Hematopoietic multipotent progenitor cell treated with erythropoietin and hydrocortisone succinate and interleukin-3 and kit ligand, for 15 days (in vitro differentiated cells): ENCODE measurements at places on chromosomes 3 and 15.
A peak's percentile ranks its signal among the peaks of the same experiment; 100 is the strongest.

DNA sequence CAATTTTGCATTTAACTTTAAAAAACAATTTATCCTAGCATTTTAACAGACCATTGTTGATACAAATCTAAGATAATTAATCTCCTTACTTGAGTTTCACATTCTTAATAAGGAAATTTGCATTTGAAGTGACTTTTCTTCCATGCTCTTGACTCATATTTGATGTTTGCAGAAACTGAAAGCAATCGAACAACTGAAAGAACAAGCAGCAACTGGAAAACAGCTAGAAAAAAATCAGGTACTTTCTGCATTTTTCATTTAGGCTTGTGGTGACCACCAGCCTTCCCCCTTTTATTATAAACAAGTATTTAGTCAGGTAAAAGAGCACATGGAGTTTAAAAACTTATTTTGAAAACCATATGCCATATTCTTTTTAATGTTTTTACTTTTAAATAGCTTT, 20.1 kb upstream of the SELENOT start:
- no peak for DNase-seq

DNA sequence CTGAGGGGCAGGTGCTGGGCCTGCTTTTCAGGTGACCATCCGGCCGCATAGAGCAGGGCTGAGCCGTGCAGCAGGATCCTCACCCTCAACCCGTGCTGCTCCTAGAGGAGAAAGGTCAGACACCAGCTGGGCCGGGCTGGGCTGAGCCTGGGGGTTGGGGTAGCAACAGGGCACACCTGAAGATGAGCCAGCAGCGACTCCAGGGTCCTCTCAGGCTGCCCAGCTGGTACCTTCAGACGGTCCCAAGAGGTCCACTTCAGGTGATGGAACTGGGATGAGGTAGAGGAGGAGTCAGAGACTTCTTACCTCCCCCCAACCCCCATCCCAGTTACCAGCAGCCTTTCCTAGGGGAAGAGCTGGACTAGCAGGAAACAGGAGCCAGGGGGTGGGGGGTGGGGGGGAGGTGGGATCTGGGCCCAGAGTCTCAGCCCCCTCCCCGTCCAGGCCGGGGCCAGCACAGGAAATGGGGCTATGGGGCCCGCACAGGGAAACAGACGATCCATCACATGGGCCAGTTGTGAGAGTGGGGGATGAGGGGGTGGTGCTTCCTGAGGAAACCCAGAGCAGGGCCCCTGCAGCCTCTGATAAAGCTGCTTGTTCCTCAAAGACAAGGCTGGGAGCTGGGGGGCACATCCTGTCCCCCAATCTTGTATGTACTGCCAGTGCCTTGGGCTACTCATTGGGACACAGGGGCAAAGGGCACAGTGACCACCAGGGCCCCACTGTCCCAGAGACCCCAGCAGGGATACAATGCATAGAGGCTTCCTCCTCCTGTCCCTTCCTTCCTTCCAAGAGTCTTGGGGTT, 3.0 kb downstream of the INKA1 start:
- no peak for DNase-seq

DNA sequence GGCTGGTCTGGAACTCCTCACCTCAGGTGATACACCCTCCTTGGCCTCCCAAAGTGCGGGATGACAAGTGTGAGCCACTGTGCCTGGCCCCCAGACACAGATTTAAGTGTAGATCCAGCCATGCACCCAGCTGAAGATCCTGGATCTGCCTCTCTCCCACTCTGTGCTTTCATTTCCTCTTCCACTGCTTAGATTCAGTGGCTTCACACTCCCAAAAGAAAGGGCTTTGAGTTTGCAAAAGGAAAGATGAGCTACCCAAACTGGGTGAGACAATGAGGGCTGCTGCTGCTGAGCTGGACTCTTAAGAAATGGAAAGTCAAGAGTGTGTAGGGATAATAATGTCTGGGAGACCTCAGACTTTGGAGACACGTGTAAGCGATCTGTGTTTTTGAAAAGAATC, 45.5 kb downstream of the ISG20 start:
- DNase-seq: no peak

DNA sequence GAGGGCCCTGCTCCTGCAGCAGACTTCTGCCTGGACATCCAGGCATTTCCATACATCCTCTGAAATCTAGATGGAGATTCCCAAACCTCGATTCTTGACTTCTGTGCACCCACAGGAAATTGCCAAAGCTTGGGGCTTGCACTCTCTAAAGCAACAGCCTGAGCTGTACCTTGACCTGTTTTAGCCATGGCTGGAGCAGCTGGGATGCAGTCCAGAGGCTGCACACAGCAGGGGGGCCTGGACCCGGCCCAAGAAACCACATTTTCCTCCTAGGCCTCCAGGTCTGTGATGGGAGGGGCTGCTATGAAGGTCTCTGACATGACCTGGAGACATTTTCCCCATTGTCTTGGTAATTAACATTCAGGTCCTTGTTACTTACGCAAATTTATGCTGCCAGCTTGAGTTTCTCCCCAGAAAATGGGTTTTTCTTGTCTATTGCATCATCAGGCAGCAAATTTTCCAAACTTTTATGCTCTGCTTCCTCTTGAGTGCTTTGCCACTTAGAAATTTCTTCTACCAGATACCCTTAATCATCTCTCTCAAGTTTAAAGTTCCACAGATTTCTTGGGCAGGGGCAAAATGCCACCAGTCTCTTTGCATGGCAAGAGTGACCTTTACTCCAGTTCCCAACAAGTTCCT, 11.8 kb upstream of the MYO5A start:
- DNase-seq: no peak

GRCh38 chr3:132535575-132536441, 61.3 kb upstream of the ACKR4 start:
- peak; percentile 64 for DNase-seq

DNA sequence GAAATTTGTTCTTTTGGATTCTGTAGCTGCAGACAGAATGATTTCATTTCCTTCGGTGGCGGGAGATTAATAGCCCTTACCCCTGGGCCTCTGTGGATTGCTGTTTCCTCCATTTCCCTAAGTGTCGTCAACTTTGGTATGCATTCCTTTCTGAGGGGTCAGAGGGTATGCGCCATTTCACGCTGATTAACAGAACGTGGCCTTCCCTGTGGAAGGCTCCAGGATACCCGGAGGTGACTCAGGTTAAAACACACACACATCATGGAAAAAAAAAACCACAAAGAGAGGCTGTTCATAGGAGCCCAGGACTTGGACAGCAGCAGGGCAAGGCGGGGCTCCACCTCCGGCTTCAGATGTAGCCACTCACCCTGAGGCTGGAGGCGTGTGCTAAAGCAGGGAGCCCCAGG, 51.9 kb downstream of the EPHB1 start:
- no peak for DNase-seq

DNA sequence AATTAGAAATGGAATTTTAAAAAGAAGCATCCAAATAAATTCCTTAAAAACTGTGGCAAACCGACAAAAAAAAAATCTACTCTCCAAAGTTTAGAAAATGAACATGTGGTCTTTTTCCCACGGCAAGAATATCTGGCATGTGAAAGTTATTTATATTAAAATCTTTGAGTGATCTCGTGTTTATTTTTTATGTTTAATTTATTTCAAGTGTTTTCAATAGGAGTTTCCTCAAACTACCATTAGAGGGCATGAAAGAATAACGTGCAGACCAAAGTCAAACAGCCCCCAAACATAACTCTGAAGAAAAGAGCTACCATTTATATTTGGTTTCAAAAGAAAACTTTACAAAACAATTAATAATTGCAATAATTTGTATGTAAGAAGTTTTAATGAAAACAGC, 286.4 kb downstream of the ZIC4 start:
- no peak for DNase-seq

- DNase-seq: no peak
Observed at GRCh38 chr15:59918994-59919951, 84.8 kb upstream of the FOXB1 start.

DNA sequence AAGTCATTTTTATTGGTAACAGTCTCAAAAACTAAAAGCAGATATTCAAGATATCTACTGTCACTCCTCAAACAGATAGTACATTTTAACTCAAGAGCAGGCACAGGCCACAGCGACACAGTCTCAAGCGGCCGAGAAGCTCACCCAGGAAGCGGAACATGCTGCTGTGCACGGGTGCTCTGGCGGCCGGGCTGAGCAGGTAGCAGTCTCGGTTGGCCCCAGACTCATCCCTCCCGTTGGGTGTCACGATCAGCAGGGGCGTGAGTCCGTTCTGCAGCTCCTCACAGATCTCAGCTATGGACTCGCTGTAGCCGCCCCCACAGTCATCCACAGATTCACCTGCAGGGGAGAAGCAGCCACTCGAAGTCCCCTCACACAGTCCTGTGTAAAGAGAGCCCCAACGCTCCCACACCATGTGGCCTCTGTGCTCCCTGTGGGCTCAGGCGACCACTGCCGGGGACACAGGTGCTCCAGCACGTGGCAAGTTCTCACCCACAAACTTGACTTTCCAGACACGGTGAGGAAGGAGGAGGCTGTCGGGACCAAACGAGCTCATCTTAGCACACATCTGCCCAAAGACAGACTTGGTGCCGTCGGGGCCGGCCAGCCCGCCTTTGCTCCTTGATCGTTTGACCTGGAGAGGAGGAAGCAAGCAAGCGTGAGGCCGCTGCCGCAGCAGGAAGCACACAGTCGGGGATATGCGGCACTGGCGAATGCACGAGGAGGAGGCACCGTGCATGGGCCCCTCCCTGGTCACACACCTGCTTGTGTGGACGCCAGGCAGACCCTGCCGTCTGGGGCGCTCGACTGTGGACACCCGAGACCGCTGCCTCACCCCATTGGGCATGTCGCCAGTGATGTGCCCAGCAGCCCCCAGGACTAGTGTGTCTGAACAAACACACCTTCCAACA, 17.7 kb upstream of the OCA2 start:
- DNase-seq: no peak

DNA sequence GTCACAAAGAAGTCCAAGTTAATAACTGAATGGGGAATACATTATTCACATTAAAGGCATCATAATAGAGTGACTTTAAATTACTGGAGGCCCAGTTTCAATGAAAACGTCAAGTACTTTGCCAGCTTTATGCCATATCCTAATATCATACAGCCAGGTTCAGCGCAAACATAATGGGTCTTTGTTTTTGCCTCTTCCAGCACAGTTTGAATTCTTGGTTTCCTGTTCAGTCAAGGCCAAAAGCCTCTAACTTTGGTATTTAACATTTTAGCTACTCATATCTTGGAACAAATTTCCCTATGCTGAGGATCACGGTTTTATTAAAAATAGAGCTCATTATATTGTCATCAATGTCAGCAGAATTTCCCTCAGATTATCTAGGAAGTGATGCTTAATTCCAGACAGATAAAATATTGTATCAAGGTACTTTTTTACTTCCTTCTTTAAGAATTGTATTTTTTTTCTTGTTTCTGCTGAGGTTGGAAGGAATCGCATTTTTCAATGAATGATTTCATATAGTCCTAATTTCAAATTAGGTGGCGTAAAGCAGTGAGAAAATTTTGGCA, 269.2 kb downstream of the THRB start:
- no peak for DNase-seq

DNA sequence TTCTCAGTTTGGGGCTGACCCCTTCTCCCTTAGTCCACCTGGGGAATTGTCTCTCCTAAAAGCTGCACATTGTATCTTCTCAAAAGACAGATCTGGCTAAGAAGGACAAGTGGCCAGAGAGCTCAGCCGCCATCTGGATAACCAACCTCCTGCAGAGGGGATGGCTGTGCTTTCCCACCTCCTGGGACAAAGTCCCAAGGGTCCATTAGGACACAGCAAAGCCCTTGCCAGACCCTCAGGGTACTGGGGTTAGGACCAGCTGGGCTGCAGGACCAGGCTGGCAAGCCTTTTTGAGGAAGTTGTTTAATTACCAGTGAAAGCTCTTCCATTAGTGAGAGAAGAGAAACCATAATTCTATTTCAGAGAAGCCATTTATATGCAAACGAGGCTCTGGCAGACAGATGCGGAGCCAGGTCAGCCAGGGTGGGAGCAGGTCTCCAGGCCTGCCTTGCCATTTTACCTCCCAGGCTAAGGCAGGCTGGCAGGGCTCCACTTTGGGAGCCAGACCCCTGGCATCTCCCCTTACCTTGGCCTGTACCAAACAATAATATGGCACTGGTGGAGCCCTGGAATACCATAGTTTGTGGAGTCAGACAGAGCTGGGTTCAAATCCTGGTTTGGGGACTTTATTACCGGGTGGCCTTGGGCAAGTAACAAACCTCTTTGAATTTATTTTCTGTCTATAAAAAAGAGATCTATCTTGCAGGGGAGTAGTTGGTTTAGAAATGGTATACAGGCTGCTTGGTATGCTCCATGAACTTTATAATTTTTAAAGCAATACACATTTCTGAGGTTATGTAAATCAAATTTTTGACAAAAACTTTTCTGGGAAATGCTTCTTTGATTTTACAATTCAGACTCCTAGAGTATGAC, 17.9 kb downstream of the SHF start:
- no peak for DNase-seq

GRCh38 chr15:33551860-33552259, 241.1 kb downstream of the RYR3 start:
- DNase-seq: no peak

DNA sequence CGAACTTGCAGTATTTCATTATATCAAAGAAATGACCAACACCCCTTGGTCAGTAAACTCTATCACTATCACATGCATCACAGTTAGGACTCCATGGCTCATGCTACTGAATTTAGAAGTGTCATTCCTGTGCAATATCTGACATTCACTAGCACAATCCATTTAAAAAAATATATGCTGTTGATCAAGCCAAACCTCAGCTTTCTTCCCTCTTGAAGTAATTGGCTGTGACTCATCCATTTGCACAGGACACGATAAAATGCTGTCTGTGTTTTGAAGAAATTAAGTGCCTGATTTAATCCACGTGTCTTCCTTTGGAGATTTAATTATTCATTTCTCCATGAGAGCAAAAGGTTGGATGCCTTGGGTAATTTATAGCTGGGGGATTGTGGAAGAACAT, 38.9 kb downstream of the CPNE4 start:
- no peak for DNase-seq

DNA sequence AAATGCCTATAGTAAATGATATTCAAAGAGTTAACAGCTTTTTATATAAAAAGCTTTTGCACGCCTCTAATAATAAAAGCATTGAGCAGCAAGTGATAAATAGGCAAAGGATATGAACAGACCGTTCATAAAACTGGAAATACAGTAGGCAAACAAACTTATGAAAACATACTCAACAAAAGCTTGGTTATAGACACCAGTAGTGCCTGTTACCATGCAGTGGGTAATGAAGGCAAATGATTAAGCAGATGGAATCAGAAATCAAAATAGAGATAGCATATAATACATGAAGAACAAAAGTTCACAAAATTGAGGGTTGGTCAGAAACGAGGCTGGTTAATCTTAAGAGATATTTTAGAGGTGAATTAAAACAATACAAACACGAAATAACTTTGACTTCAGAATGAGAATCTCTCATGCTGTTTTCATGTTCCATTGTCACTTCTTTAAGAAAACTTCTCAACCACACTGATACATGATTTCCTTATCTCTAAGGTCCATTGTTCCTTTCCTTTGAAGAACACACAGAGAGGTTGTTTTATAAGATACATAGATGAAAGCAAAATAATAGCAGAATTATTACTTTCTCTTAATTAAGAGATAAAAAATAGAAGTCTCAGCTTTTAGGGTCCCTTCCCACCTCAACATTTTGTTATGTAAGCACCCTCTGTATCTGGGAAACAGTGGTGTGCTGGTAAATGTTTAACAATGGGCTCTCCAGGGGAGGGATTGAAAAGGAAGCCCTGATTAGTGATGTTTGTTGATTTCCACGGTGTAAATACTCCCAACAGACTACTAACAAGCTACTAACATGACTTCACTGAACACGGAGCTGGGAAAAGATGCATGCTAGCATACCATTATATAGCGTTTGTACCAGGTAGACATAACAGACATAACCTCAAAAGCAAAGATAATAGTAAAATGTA, 12.6 kb downstream of the RASGRP1 start:
- DNase-seq: no peak
